Activated T-cell treated with anti-CD3 and anti-CD28 coated beads for 1 hour (primary cell): ENCODE measurements at places on chromosomes 2 and 18.

- DNase-seq = no peak
These were observed 239.1 kb downstream of the HDAC4 start for GRCh38 chr2:239161711-239162140.

GRCh38 chr2:181268174-181268867 lies 188.9 kb upstream of the ITGA4 start:
- DNase-seq = no peak

DNA sequence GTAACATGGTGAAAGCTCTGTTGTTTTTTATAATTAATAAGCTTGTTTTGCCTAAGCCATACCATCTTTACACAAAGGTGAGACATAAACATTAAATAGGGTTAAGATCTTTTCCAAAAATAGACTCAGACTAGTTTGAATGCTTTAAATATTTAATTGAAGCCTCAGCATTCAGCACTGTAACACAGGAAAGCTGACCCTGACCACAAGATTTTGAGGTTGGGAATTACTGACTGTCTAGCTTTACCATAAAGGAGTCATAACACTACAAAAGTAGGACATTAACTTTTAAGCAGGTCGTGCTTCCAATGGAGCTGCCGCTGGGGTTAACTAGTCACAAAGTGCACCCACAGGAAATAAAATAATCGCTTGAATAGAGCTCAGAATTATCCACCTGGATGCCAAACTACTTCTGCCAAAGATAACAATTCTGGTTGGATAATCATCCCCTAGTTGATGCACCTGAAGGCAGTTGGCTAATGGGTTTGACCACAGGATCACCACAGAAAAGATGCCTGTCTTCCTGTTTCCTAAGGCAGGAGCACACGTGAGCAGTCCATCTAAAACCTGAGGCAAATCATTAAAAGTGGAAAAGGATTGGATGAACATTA lies 106.2 kb downstream of the COBLL1 start:
- DNase-seq = no peak

- DNase-seq = no peak
These were observed 10.2 kb downstream of the MSTN start for GRCh38 chr2:190052307-190052706.

DNA sequence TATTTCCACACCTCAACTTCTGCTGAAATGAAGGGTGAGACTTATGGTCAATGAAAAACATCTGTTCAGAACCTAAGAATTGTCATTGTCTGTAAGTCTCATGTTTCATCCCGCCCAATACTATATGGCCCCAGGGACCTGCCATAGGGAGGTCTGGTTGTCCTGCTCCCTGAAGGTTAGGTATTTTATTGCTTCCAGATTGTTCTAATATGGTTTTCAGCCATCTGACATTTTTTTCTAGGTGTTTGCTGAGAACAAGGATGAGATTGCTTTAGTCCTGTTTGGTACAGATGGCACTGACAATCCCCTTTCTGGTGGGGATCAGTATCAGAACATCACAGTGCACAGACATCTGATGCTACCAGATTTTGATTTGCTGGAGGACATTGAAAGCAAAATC lies 7.3 kb downstream of the XRCC5 start:
- DNase-seq = no peak

DNA sequence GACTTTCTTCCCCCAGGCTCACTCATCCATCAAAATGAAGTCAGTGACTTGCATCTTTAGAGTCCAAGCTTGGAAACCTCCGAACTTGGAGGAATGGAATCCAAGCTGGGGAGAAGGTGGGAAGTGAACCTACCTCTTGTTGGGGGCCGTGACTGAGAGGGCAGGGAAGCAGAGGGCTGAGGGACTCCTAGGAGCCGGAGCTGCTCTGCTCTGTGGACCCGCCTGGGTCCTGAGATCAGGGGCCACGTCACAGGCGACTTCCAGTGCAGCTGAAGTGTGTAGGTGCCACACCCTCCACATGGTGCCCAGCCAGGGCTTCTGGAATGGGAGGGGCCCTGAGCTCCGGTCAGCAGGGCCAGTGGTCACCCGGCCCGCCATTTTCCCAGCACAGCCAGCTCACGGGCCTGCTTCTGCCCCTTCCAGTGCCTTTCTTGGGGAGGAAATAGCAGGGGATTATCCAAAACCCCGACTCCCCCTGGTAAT lies 63.4 kb upstream of the OTOS start:
- no peak for DNase-seq
